ENCODE measurements at places on chromosomes 7 and 10.

- DNase-seq, result peak; percentile 65
Measured at GRCh38 chr7:105014693-105015389, 836 bp downstream of the KMT2E start.

- DNase-seq, result no peak
Measured at GRCh38 chr7:919114-919442, 35.4 kb downstream of the ADAP1 start.

- no peak for DNase-seq
Measured at GRCh38 chr10:129601737-129602136, 134.7 kb downstream of the MGMT start.

DNA sequence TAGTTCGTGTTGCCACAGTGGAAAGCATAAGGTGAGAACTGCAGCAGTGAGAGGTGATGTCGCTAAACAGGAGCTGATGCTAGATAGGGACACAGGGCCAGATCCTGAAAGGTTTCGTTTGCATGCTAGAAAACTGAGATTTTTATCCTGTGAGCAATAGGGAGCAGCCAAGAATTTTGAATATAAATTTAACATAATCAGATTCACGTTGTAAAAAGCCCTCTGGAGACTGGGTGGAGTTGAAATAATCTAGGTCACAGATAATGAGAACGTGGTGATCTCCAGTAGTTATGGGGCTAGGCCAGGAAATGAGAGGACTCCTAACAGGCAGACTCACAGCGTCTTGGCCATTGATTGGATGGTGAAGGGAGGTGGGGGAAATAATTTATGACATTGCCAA lies 92.1 kb upstream of the IMMP2L start:
- no peak for DNase-seq

- no peak for DNase-seq
Measured at GRCh38 chr10:128694168-128694850, 568.1 kb upstream of the MKI67 start.

- no peak for DNase-seq
Measured at GRCh38 chr10:31912289-31912688, 16.3 kb downstream of the ARHGAP12 start.
